Central memory CD4-positive, alpha-beta T cell (primary cell): ENCODE measurements at places on chromosomes 4 and X.

DNA sequence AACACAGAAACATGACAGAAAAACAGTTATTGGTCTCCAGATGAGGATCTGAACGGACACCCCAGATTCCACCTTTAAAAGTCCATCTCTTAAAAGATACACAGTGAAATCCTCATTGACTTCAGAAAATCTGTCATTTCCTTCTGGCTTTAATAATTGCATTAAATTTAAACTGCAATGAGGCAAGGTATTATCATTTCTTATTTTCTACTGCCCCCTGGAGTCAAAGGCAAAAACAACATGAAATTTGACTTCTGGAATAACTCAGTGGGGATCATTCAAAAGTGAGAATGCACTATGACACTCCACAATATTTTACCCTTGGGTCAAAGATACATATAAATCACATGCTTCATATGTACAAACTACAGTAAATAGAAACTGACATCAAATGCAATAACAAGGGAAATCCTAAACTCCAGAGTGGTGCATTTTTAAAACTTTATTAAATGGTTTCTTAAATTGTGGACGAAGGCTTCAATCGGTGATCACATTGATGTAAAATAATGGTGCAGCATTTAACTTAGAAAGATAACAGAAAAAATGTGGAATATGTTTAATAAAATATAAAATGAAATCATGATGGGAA, 56.4 kb upstream of the SPANXN1 start:
- no peak for DNase-seq

GRCh38 chrX:49250066-49250465, 14.4 kb downstream of the FOXP3 start:
- DNase-seq: no peak

- no peak for DNase-seq
These were observed 61.5 kb upstream of the UCP1 start for GRCh38 chr4:140630246-140630645.

- DNase-seq: no peak
These were observed 145.5 kb downstream of the ANXA5 start for GRCh38 chr4:121551271-121551670.

- DNase-seq: no peak
These were observed 108.5 kb downstream of the ZNF330 start for GRCh38 chr4:141329174-141329569.

GRCh38 chr4:39062094-39062769, at the start of gene KLHL5:
Gene KLHL5, plus strand, starts transcription at chr4:39062232. Its CDS starts 421 bp downstream, at chr4:39062653.
- no peak for DNase-seq

DNA sequence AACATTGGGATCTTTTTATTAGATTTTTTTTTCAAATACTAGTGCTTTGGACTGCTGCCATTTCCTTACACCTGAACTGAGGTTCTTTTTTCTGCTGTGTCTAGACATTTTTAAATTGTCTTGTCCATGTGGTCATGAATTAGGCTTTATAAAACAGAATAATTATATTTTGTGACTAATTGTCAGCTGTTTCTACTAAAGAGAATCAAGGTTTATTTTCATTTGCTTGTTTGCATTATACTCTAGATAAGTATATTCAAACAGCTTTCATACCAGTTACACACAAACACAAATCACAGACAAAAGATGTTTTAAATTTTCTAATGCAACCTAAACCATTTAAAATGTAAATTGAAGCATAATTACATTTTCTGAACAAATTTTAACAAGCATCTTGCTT, 194.7 kb downstream of the GALNTL6 start:
- no peak for DNase-seq
